Femur (tissue), 1 donor: ENCODE measurements at places on chromosomes 2 and 18.

DNA sequence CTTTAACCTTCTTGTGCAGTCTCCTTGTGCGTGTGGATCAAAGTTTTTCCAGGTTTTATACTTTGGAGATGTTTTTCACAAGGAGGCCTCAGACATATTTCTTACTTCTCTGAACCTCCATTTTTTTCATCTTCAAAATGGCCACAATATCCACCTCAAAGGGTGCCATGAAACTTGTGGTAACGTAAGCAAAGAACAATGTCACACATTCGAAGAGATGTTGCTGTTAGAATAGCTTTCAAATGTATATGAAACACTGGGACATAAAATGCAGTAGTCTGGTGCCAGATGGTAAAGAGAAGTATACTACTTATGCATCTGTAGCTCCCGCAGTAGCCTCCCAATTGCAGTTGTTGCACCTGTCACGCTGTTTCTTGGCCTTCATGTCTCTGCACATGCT, 2.6 kb upstream of the KRCC1 start:
- DNase-seq: no peak

- no peak for DNase-seq
Measured at GRCh38 chr18:10530852-10531251, 5.0 kb downstream of the NAPG start.

DNA sequence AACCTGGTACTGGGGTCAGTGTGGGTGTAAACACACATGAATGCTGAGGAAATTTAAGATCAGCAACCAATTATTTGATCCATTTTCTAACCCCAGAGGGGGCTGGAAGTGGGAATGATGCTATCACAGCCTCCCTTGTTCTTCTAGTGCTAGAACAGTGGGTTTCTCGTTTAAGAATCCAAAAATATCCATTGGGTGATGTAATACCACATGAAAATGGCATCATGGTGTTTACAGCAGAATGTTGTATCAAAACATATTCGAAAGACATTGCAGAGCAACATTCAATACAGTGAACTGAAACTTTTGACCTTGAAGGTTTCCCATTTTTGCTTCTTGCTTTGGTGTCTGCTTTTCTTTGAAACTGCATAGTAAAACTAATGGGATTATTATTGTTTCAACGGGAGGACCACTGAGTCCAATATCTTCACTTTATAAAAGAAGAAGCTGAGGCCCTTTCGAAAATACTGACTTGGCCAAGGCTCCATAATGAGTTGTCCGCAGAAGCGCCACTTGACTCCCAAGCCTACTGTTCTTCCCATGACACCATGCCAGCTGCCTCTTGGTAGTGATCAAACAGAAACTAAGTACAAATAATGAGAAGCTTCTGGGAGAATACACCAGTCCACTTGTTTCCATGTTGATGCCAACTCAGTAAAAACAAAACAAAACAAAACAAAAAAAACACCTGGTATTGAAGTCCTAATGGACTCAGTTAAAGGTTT, 106.1 kb downstream of the COLEC12 start:
- DNase-seq: no peak

DNA sequence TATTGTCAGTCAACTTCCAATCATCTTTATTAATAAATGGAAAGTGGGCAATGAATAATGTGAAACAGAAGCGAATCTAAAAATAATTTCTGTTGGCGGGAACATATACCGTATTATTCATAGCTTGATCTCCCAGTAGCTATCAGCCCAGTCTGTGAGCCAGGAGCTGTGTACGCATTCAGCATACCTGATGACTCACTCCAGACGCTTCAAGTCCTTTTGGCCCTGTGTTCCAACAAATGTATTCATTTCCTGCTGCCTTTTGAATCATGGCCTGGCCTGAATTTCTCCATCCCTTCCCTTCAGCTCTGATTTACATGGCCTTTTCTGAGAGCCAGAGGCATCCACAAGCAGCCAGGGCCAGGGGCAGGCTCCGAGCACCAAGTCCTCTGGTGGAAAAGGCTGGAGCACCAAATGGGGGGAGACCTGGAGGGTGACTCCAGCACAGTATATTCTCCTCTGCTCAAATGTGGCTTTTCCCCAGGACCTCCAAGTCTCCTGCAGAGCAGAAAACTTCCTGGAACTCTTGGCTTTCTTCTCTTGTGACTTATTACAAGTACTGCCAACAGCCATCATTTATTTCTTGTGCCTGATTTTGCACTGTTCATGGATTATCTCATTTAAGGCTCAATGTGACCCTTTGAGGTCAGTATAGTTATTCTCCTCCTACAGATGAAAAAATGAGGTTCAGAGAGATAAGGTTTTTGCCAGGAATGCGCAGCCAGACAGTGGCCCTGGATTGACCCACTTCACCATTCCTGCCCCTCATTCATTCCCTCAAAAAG, 108.7 kb downstream of the EN1 start:
- peak; percentile 48 for DNase-seq

- DNase-seq: no peak
Measured at GRCh38 chr2:217467331-217467730, 535.5 kb downstream of the TNS1 start.

- no peak for DNase-seq
Measured at GRCh38 chr2:105373895-105374401, 24.9 kb downstream of the FHL2 start.

DNA sequence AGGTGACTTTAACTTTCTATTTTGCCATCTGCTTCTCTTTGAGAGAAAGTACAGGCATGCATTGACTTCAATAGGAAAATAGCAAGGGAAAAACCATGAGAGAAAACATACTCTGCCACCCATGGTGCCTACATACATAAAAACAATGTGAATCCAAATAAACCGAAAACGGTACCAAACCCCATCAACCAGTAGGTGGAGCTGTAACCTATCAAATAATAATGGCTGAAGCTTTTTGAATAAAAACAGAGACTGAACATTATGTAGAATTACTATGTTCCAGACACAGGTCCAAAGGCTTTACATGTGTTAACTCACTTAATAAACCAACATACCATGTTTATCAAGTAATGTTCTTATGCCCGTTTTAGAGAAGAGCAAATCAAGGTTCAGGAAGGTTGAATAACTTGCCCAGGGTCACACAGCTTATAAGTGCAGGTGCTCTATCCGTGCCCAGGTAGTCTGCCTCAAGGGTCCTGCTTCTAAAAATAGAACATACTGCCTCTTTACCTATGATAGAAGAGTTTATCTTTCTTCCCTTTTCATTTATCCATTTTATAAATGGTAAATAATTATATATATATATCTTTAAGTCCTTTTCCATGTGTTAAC, 293.9 kb upstream of the SYT4 start:
- DNase-seq: no peak

DNA sequence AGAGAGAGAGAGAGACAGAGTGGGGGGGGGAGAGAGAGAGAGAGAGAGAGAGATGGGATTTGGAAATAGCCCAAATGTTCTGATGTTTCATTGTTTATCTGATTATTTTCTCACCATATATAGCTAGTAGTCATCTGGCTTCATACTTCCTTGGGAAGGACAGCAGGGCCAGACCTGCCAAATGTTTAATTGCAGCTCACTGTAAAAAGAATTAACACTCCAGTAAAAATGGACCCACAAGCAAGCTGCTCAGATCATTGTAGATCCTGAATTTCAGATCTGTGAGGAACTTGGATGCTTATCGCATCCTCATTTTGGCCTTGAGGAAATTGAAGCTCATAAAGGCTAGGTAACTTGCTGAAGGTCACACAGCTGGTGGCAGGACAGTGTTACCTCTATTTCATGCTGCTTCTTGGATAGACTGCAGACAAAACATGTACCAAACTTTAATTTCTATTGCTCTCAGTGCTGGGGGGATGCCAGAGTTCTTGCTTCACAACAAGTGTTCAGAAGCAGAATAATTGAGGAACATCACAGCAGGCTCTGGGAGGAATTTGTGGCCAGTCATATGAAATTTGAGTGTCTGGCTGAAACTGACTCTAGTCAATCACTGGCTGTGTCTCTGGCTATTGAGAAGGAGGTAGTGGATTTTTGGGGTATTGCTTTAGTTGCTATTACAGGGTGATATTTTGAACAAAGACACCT, 223.5 kb downstream of the PIK3C3 start:
- no peak for DNase-seq

DNA sequence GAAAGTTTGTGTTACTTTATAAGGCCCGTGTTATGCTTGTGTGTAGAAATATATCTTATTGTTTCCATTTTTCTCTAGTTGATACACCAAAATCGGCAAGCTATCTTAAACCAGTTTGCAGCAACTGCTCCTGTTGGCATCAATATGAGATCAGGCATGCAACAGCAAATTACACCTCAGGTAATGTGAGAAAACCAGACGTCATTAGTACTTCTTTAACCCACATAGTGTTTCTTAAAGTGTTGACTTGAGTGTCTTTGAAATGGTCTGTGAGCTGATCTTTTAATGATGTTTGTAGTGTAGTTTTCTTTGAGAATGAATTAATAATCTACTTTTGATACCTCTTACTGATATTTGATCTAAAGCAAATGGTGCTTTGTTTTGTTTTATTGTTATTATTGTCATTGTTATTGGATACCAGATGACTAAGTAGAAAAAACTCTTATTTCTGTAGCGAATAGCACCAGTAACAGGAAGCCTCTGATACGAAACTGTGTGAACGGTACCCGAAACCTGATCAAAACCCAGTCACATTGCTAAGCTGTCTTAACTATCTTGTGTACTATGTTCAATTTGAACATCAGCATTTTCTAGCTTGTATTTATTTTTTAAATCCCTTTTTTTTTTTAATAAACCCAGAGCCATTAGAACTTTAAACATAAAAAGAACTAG, 53.7 kb downstream of the PTRHD1 start:
- no peak for DNase-seq

DNA sequence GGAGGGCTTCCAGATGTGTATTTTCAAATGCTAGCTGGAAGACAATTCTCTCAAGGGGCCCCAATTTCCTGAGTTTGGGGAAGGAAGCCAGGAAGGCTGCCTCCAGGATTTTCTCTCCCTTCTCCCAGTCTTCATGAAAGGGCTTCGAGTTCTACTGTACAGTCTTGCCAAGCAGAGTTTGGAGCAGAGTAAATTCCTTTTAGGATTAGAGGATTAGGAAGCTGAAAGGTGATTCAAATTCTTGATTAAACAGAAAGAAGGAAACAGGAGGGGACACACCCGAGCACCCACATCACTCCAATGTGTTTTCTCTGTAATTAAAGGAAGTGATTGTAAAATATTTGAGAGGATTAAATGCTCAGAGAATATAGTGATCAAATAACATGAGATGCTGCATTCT, 217.8 kb downstream of the SETBP1 start:
- no peak for DNase-seq

- DNase-seq: peak; percentile 19
Measured at GRCh38 chr2:241871538-241872312, 2.2 kb downstream of the RTP5 start.

- no peak for DNase-seq
Measured at GRCh38 chr2:84494070-84494469, 22.2 kb upstream of the DNAH6 start.

DNA sequence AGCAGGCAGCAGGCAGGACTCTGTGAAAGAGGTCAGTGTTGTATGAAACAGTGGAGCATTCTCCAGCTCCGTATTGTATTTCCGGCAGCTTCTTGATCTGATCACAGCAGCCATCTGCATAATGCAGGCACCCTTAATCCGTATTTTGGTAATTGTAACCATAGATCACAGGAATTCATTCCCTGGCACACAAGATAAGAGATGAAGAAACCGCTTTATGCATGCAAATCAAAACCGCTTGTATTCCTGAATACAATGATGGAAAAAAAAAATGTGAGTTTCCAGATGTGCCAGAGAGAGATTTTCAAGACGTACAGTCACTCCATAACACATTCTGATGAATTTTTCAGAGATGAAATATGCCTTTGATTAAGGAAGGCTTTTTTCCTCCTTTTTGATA, 221.3 kb downstream of the ACKR3 start:
- DNase-seq: no peak

DNA sequence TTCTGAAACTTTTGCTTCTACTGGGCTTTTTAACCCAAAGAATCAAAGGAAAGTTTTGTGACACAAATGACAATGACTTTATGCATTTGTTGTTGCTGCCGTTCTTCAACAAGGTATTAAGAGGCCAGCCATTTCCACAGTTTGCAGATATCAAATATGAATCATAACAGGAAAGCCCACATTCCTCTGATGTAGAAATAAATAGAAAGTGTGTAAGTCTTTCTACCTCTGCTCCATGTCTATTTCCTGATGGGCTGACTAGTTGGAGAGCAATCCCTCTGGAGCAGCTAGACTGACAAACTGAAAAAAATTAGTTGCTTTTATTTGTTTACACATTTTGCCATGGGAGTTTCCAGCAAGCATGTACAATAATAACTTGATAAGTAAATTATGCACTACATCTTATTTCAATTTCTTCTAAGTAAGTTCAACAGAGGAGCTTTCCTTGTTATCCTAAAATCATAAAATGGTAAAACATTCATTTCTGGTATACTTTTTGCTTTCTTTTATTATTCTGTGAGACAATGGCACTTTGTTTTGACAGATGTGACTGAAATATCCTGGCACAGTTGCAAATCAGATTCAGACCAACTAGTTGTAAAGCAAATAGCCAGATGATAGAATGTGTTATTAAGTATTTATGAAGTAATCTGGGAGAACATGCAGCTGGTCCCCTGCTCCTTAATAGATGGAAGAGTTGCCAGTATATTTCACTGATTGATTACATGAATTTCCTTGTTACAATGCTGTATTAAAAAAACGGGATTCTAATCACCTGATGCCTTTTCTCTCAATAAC, 266.7 kb downstream of the METTL4 start:
- DNase-seq: no peak

DNA sequence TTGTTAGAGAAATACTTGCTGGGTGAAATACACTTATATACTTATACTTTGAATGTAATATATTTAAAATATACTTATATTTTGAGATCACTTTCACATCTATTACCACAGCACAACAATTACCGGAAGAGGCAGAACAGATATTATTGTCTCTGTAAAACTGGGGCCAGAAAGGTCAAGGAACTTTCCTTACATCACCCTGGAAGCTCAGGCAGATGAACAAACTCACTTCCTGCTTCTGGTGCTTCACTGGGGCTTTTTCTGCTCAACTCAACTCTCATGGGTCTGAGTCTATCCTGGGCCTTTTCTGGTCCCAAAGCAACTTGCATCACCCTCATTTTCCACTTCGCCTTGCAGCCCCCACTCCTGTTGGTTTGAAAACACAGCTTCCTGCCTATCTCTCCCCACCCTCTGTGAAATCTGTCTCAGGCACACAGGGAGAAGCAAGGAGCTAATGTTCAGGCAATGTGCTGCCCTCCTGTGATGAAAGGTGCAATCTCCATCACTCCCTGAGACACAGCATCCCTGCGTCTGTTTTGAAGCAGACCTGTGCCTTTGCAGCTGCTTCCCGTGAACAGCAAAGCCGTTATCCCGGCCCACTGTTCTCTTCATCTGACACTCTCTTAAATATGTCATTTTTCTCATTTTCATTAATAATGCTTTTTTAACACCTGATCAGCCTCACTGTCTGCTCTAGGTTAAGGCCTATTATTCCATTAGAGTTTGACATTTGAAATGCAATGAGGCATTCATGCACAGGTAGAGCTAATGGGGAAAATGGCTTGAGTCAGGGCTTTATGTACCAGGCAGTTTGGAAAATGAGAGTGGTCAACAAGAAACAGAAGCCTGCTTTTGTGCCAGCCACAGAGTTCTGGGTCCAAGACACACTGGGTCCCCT, 251.9 kb upstream of the CHAC2 start:
- no peak for DNase-seq

GRCh38 chr2:144643537-144644336, 123.8 kb upstream of the ZEB2 start:
- no peak for DNase-seq
